ENCODE measurements at places on chromosomes 5 and 9.

- DNase-seq, result no peak
Measured at GRCh38 chr5:135234242-135234641, 164.8 kb downstream of the MACROH2A1 start.

- no peak for DNase-seq
Measured at GRCh38 chr5:141951332-141951781, 6.6 kb downstream of the PCDH12 start.

DNA sequence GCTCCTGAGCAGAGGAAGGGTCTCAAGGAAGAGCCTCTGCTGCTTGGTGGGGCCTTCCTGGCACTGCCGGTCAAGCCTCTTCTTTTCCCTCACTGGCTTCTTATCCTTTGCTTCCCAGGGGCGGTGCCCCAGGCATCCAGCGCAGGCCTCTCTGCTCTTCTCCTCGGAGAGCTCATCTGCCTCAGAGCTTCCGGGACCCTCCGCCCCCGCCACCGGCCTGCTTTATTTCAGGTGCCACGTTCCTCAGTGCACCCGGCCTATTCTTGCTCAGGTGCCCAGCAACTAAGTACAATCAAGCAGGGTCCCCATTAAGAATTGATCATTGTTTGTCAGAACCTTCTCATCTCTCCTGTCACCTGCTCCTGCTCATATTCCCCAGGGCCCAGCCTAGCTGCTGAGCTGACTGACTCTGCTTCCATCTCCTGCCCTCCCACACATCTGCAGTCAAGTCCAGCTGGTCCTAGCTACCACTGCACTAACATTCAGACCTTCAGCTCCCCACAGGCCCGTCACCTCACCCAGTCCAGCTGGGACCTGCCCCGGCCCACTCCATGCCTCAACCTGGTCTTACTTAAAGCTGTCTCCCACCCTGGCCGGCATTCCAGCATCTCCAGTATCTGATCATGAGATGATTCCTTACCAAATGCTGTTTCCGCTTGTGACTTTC is 114.3 kb upstream of the BOD1 start:
- no peak for DNase-seq

- DNase-seq, result no peak
Measured at GRCh38 chr5:59829386-59829785, 64.1 kb downstream of the PDE4D start.

DNA sequence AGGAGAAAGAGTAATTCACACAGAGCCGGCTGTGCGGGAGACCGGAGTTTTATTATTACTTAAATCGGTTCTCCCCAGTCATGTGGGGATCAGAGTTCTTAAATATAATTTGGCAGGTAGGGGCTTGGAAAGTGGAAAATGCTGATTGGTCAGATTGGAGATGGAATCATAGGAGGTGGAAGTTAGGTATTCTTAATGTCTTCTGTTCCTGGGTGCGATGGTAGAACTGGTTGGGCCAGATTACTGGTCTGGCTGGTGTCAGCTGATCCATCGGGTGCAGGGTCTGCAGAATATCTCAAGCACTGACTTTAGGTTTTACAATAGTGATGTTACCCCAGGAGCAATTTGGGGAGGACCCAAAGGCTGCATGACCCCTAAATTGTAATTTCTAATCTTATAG is 4.6 kb upstream of the CERCAM start:
- no peak for DNase-seq

DNA sequence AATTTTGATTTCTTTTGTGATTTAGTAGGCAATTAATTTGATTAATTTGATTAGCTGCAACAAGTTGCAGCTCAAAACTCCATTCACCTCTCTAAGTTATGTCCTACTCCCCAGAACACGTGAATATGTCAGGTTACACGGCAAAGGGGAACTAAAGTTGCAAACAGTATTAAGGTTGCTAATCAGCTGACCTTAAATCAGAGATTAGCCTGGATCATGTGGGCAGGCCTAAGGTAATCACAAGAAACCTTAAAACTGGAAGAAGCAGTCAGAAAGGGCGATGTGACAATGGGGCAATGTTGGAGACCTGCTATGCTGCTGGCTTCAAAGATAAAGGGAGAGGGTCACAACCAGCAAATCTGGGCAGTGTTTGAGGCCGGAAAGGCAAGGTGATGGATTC is 47.3 kb upstream of the ANXA1 start:
- no peak for DNase-seq

- DNase-seq, result no peak
Measured at GRCh38 chr5:149206524-149207141, 65.0 kb upstream of the AFAP1L1 start.

All from smooth muscle cell of the brain vasculature (primary cell).